ENCODE measurements at places on chromosomes 16 and 17. TPM values are rescaled to one million over a fixed set of nuclear protein-coding genes. Genes with fewer than 3 reads are reported as not detected.

Gene SLC2A4
- not detected for total RNA-seq

Gene OTOP2
- total RNA-seq: not detected

Gene TMEM238L
- total RNA-seq: not detected

Gene PMP22
- total RNA-seq: 38.0 TPM

Gene AOC3
- total RNA-seq: 0.32 TPM

Measured in fibroblast of villous mesenchyme (primary cell).